ENCODE measurements at places on chromosomes 4 and X.

GRCh38 chr4:76702440-76703122, 195.4 kb downstream of the SOWAHB start:
- DNase-seq: no peak

- DNase-seq: no peak
These were observed 108.5 kb downstream of the FAM53A start for GRCh38 chr4:1575418-1576303.

DNA sequence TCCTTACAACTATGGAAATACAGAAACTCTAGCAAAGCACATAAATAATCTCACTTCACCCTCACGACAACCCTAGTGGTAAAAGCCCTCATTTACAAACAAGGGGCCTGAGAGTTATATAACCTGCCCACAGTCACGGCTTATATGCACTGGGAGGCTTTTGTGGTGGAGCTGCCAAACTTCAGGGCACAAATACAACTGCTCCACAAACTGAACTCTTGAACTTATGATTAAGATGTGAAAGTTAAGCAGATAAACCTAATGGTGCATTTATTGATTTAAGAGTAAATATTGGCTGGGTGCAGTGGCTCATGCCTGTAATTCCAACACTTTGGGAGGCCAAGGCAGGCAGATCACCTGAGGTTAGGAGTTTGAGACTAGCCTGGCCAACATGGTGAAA, 19.0 kb downstream of the SLC2A9 start:
- DNase-seq: no peak

GRCh38 chr4:38667085-38667893, 3.3 kb downstream of the KLF3 start:
- DNase-seq: peak; percentile 97
